ENCODE measurements at places on chromosomes 7 and 10. TPM values are rescaled to one million over a fixed set of nuclear protein-coding genes. Genes with fewer than 3 reads are reported as not detected.
A peak's percentile ranks its signal among the peaks of the same experiment; 100 is the strongest.

DNA sequence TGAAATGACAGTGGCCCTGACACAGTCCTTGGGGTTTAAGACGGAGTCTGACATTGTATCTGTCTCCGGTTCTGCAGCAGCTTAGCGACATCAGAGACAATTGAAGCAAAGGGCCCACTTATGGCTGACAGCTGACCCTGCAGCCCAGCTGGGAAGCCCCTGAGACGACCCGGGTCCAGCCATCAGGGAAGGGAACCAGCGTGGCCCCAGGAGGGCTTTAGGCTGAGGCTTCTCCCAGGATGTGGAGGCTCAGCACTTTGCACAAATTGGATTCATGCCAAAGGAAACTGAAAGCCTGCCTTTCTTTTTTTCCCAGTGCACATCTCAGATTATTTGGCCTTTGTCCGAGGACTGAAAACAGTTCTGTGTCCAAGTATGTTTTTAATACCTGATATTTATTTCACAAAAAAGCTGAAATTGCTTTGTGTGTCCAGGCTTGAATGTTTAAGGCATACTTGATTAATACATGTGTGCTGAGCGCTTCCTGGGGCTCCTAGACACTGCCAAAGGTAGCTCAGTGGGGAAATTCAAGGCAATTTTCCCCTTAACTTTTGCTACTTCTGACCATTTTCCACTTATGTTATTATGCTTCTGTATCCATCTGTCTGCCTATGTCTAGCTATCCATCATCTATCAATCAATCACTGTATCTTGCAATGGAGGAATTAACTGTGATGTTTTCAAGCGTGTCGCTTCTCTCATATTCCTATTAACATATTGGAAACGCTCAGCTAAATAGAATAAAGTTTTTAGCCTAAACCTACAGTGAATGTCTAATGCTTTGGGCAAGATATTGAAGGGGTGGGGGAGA lies 34.8 kb downstream of the KLF6 start:
- DNase-seq, result peak; percentile 39

- DNase-seq, result peak; percentile 35
Observed at GRCh38 chr7:29989257-29989995, at the start of gene SCRN1. Gene SCRN1, minus strand, starts transcription at chr7:29989801. Its CDS starts 20,734 bp downstream, at chr7:29969067.

GRCh38 chr10:99555371-99555770 lies 22.6 kb downstream of the NKX2-3 start:
- no peak for DNase-seq

Gene MRLN
- total RNA-seq, result not detected

DNA sequence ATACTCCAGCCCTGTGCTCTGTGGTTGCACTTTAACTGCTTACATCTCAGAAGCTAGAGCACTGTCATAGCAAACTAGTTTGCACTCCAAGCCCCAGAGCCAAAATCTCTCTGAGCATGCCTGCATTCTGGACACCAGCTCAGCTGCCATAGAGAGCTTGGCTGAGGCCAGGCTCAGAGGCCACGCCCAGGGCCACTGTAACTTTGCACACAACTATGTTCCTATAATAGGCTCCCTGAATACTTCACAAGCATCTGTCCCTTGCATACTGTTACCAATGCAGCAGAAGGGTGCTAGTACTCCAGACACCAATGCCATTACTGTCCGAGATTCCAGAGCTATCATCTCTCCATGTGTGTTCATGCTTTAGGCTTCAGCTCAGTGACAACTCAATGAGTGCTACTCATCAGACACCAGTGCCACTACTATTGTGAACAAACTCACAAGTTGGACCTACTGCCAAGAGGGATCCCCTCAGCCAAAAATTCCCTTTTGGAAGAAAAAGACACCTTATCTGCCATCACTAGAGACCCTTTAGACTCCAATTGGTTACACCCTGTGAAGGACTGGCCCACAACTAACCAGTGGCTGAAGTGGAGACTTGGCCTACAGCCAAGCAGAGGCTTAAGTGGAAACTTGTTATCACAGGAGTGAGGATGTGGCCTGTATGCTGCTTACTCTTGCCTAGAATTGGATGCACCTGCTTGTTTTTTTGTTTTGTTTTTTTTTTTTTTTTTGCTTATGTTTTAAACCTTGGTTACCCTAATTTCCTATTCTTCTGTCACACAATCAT lies 211.6 kb upstream of the MAGI2 start:
- no peak for DNase-seq

DNA sequence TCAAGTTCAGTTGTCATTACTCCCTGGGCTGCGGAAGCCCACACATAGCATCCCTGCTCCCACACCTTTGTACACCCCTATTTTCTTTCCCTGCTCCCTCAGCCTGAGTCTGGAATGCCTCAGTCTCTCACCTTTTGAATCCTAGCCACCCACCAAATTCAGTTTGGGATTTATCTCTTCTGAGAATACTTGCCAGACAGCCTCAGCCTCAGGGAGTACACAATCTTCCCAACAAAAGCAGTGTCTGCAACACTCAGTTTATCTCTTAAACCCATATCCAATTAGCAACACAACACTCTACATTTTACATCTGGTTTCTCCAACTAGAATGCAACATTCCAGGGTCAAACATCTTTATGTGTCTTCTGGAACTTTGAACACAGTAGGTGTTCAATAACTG lies 190.2 kb downstream of the GPAM start:
- DNase-seq, result no peak

DNA sequence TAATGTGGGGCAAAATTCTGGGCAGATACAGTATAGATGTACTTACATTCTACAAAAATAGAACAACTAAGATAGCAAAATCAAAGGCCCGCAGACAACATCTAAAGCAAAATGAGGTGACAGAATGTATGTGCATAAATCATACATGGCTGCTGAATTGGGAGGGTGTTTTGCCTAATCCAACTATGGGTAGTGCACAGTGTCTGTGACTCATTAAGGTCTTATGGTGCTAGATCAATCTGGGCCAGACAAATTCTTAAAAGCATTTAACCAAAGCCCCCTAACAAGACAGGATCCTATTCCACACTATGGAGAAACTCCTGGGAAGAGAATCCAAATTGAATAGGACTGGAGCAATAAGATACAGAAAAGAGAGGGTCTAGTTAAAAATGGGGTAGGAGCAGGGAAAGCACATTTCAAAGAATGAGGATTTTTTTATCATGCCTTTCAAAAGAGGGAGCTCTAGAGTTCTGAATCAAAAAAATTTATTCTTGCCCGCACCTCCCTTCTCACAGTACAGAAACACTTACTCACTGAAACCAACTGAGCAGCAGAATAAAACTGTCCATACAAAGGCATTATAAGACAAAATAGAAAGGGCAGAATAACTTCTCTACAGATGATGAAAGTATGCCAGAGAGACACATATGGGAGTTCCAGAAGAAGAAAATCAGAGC lies 181.3 kb downstream of the RNLS start:
- DNase-seq, result no peak

Data from foreskin keratinocyte (primary cell).